ENCODE measurements at places on chromosomes 7 and 10.

- no peak for DNase-seq
These were observed 66.1 kb upstream of the RNF148 start for GRCh38 chr7:122768827-122769226.

DNA sequence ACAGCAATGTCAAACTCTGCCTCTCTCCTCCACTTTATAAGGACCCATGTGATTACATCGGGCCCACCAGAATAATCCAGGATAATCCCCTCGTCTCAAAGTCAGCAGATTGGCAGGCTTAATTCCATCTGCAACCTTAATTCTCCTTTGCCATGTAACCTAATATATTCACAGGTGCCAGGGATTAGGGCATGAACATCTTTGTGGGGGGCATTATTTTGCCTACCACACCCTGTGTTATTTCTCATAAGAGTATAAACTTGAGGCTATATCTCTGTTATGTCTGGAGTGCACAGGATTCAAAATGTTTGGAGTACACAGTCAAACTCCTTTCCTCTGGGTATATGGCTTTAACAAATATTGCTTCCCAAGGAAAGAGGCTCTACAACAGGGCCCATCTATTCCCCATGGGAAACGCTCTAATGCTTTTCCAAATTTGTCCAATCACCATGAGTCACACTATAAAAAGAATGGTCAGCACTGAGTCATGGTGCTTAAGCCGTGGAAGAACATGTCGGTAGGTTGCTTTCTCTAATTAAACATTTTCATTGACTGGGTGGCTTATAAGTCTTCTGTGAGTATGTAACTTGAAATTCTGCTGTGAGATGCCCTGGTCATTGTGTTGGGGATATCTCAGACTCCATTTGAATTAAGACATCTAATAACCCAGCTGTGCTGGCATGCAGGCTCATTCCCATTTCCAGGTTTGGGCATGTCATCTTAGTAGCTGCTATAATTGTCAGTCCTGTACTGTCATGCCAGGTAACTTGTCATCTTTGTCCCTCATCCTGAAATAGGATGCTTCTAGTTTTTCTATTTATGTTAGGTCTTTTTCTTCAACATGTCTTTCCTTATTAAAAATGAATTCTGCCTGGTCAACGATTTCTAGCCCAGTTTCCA lies 11.5 kb upstream of the AKR1B10 start:
- DNase-seq: no peak

DNA sequence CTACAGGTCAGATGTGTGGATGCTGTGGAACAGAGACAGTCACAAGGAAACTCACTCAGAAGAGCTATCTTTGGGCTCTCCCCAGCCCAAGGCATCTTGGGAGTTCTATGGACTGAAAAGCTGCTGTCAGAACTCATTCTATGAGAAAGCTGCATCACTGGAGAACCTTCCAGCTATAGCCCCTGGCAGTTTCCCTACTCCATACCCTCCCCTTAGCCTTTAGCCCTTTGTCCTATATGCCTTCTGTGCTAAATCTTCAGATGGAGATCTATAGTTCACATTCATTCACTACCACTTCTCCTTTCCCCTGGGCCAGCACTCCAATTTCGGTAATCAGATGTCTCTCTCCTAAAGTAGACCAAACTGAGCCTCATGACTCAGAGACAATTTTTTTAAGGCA lies 6.9 kb downstream of the WNT8B start:
- no peak for DNase-seq

DNA sequence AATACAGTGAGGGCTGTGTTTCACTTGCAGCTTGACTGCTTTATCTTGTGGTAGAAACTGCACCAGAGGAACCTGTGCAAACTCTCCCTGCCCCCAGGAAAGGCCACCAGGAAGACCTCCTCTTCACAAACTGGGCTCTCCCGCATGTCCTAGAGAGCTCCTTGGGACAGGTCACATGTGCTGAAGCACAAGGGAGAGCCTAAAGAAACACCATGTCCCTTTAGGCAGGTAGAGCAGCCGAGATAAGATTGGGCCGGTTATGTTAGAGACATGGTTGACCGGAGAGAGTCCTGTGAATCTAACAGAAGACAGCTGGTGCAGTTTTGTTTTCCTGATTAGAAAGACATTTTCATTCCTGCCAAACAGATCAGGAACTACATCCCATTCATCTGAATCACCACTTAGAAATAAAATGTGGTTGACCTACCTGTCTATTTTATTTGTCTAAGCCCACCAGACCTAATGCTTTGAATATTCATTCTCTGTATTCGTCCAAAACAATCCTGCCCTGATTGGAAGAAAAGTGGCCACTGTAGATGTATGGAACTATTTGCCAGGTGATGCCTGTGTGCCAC lies 224.1 kb downstream of the GLI3 start:
- no peak for DNase-seq

GRCh38 chr10:131676046-131676799 lies 224.6 kb upstream of the PPP2R2D start:
- DNase-seq: no peak

GRCh38 chr10:14146501-14146900 lies 184.2 kb downstream of the FRMD4A start:
- DNase-seq: no peak

DNA sequence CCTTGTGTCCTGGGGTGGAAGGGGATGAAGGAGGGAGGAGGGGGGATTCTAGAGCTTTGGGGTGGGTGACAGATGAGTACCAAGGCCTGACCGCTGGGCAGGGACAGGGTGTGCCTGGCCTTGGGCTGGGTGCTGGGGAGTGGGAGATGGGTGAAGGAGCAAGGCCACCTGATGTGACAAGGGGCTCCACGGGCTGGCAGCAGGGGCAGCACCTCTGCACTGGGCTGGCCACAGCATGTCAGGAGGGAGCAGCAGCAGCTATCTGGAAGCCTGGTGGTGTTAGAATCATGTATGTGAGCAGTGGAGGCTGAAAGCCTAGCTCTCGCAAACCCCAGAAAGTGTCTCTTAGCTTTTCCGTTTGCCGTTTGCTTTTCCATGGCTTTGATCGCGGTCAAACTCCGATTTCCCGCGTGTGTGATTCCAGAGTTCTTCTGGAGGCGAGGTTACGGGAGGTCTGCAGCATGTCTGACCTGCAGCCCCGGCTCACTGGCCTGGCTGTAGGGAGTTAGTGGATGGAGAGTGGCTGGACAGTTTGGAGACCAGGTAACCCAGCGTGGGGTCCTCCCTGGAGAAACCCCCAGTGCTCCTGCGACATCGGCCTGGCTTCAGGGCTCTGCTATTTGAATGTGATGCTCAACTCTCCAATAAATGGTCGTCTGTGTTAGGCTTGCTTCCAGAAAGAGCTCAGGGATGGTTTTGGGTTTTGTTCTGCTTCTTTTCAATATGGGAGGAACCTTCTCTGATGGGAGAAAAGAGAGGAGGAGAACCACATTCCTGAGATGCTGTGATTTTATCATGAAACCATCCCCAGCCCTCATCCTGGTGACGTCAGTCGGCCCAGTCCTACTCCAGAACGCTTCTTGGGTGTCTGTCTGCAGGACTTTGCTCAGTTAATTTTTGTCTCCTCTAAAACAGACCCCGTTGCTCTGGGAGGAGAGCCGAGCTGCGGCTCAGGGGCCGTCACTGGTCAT lies 105.5 kb downstream of the CUX1 start:
- no peak for DNase-seq

DNA sequence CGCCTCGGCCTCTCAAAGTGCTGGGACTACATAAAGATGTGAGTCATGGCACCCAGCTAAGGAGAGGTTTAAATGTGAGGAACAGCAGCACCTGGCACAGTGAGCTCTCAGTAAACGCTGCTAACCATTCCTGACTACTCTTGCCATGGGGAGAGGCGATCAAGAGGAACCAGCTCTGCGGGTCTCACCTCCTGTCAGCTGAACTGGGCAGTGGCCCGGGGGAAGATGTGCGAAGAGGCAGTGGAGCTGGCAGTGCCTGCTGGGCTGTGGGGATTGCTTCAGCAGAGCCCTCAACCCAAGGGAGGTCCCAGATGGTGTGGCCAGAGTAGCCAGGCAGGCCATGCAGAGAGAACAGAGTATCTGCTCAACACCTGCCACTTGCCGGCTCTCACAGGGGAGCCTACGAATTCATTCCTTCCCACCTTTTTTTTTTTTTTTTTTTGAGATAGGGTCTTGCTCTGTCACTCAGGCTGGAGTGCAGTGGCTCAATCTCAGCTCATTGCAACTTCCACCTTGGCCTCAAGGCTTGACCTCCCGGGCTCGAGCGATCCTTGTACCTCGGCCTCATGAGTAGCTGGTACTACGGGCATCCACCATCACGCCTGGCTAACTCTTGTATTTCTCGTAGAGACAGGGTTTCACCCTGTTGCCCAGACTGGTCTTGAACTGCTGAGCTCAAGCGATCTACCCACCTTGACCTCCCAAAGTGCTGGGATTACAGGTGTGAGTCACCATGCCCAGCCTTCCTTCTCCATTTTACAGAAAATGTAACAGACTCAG lies 6.8 kb downstream of the POLM start:
- no peak for DNase-seq

GRCh38 chr10:12772797-12773587 lies 228.5 kb downstream of the CCDC3 start:
- DNase-seq: no peak

GRCh38 chr7:130136579-130137167 lies 66.3 kb downstream of the KLHDC10 start:
- DNase-seq: no peak

DNA sequence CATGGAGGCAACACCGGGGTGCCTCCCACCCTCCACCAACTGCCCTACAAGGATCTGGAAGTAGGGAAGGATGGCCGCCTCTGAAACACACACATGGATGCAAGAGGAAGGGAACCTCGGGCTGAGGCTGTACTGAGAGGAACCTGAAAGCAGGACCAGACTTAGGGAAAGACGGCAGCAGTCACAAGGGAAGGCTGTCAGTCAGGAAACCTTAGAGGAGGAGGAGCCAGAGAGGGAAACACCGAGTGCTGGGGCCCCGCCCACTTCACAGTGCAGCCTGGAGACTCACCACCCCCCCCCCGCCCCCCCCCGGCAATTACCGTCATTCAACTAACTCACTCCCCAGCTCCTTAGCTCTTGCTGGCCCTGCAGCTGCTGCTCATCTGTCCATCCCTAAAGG lies 2.5 kb downstream of the CYREN start:
- DNase-seq: no peak

DNA sequence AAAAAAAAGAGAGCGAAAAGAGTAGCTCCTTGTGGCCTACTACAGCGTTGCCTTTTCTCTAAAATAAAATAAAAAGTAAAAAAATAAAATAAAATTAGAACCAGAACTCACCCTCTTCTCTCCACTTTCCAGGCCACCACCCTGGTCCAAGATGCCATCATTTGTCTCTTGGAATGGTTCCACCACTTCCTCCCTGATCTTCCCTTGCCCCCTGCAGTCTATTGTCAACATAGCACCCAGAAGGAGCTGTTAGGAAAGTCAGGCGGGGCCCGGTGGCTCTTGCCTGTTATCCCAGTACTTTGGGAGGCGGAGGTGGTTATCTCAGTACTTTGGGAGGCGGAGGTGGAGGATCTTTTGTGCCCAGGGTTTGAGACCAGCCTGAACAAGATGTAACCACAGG lies 7.6 kb upstream of the GRID2IP start:
- no peak for DNase-seq

Measured in C1 segment of cervical spinal cord (tissue), 14 donors.